NCI-H2227 treated with DMSO at 0.1 percent for 48 hours (cell line): ENCODE measurements at places on chromosomes 16 and 17.
A peak's percentile ranks its signal among the peaks of the same experiment; 100 is the strongest.

DNA sequence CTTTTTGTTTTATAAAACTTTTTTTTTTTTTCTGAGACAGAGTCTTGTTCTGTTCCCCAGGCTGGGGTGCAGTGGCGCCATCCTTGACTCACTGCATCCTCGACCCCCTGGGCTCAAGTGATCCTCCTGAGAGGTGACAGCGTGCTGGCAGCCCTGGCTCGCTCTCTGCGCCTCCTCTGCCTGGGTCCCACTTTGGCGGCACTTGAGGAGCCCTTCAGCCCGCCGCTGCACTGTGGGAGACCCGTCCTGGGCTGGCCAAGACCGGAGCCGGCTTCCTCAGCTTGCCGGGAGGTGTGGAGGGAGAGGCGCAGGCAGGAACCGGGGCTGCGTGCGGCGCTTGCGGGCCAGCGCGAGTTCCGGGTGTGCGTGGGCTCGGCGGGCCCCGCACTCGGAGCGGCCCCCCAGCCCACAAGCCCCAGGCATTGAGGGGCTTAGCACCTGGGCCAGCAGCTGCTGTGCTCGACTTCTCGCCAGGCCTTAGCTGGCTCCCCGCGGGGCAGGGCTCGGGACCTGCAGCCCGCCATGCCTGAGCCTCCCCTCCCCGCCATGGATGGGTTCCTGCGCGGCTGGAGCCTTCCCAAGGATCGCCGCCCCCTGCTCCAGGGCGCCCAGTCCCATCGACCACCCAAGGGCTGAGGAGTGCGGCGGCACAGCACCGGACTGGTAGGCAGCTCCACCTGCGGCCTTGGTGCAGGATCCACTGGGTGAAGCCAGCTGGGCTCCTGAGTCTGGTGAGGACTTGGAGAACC, 49.6 kb upstream of the HELZ start:
- DNase-seq, result no peak

GRCh38 chr17:44203731-44204440, 4.2 kb upstream of the ATXN7L3 start:
- DNase-seq, result peak; percentile 30

DNA sequence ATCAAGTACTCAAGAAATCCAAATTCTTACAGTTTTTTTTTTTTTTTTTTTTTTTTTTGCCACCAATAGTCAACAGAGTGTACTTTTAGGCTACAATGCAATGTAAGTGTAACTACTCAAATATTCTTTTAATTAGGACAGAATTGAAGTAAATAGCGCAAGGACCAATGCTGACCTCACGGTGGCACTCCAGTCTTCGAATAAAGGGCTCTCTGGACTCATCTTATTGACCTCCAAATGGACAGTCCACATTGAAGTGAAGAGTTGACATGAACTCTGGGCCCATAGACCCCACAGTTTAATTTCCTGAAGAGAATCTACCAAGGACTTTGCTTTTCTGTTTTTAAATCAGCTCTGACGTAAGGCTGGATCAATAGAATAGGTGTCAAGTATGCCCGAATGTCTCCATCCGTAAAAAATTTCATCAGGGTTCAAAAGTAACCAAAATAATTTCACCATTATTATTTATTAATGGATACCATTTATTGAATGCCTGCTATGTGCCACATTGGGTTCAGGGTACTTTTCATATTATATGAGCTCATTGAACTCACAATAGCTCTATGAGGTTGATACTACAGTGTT, 7.3 kb upstream of the DDX52 start:
- DNase-seq, result no peak

GRCh38 chr17:19014628-19015215, 10.2 kb upstream of the FAM83G start:
- DNase-seq, result no peak

GRCh38 chr17:20234276-20234675, 225.1 kb downstream of the SPECC1 start:
- DNase-seq, result no peak

DNA sequence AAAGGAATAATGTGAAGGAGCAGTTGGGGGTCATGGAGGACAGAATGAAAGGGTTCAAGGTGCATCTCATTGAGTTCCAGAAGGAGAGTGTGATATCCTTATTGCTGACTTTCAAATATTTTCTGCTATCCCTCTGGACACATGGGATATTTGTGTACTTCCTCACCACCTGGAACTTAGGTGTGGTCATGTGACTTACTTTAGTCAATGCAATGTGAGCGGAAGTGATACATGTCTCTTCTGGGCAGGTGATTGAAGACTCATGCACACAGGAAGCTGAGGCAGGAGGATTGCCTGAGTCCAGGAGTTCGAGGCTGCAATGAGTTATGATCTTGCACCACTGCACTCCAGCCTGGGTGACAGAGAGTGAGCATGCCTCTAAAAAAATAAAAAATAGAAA, 36.7 kb upstream of the TANC2 start:
- DNase-seq, result no peak

DNA sequence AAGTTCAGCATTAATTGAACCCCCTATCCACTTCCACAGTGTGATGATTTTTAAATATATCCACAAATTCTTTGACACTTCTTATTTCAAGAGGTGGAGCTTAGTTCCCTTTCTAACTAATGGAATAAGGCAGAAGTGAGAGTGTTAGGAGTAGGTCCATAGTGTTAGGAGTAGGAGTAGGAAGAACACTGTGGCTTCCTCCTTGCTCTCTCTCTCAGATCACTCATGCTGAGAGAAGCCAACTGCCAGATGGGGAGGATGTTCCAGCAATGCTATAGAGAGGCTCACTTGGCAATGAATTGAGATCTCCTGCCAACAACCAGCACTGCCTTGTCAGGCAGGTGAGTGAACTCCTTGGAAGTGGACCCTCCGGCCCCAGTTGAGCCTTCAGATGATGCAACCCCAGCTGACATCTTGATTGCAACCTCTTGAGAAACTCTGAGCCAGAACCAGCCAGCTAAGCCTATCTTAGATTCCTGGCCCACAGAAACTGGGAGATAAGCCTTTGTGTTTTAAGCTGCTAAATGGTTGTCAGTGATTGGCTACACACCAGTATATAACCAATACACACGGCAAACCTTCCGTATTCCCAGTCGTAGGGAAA, 44.3 kb downstream of the SPECC1 start:
- no peak for DNase-seq

GRCh38 chr17:41918314-41919164, at the start of gene ACLY:
ACLY (minus strand) TSS chr17:41918951; CDS start chr17:41913873, 5,078 bp downstream.
- DNase-seq, result peak; percentile 95

- DNase-seq, result no peak
Observed at GRCh38 chr16:66206363-66206762, 160.1 kb upstream of the CDH5 start.

DNA sequence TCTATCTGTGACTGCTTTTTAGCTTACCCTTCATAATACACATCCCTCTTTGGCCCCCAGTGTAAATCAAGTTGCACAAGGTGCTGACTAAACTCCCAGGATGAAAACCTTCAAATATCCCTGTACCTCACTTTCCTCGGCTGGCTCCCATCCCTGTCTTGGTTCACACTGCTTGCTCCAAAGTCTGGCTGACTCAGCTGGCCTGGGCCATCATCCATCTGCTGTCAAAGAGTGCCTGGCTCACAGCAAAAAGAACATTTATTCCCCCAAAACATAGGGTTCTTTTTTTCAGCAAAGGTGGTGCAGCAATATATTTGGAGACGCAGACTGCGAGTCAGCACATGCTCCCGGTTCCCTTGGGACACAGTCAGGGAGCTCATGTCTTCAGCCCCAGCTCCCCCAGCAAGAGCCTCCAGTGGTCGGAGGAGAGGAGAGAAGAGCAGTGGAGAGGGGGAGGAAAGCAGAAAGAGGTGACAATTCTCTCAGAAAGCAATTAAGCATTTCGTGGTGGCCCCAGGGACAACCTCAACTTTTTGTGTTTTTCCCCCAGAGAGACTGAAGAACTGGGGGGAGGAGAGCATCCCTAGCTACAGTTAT, 26.1 kb downstream of the GPR142 start:
- no peak for DNase-seq

GRCh38 chr17:74712301-74712700, 422 bp downstream of the CD300LF start:
- DNase-seq, result no peak

DNA sequence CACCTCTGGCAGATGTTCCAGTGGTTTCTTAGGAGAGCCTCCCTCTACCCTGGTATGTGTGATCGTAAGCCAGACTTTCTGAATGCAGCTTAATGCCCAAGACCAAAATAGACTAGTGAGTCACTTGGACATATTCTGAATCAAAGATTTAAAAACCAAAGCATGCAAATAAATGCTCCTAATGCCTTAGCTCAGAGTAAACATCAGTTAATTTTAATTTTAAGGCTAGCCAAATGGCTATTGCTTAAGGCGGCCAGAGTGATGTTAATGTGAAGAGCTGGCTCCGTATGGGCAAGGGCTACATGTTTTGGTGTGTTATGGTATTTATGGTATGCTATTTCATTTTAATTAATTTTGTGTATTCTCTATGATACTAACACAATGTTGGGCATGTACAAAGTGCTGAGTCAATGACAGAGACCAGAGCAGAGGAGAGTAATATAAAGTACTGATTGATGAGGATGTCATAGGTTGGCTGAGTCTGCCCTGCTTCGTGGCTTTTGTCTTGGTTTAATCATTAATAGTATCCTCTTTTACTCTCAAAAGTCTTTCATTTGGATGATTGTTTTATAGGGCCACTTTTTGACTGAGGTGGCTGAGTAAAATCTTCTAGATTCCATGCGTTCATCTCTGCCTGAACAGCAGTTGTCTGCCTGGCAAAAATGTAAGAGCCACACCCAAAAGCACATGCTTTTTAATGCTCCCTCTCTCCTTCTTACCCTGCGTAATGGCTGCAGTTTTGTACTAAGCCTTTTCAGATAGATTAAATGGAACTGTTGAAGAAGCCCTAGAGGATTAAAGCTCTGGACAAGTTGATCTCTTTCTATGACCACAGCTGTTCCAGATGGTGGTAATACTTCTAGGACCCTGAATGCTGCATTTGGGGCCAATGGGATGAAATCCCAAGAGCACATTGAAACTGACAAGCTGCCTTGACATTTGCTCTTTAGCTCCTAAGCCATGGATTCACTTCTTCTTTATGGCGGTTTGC, 59.6 kb downstream of the MAP2K6 start:
- no peak for DNase-seq

GRCh38 chr16:17331991-17332390, 138.8 kb downstream of the XYLT1 start:
- DNase-seq, result no peak

GRCh38 chr17:8846768-8847211, 20.7 kb downstream of the PIK3R6 start:
- no peak for DNase-seq

GRCh38 chr16:78842950-78843349, 743.5 kb downstream of the WWOX start:
- DNase-seq, result no peak

GRCh38 chr17:49647256-49647585, 30.7 kb downstream of the SPOP start:
- no peak for DNase-seq

DNA sequence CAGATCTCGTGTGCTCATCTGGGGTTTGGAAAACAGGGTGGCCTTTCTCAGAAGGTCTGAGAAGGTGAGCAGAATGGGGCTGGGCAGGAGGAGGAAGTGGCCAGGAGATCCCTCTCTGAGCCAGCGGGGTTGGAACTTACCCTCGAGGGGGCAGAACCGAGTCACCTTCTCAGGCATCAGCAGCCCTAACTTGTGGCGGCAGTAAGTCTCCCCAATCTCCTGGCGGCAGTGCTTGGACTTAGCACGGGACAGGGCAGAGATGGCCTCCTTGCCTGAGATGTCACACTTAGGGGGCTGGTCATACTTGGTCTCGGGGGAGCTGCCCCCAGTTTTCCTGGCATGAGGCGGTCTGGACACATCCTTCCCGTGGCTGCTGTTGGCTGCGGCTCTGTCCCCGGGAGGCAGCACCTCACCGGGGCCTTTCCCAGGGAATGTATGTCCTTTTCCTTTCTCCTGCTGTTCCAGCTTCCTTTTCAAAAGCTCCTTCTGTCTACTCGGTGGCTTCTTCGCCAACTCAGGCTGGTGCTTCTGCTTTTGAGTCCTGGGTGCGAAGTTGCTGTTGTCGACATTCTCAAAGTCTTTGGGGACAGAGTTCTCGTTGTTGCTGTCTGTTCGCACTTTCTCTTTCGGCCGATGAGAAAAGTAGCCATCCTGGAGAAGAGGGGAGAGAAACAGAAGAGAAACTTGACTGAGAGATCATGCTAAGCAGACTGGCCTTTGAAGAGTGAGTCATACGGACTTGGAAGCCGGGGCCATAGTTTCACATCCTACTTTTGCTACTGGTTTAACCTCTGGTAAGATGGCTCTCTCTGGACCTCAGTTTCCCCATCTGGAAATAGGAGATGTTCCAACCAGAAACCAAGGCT, 211.7 kb downstream of the XYLT1 start:
- DNase-seq, result no peak

- DNase-seq, result no peak
Observed at GRCh38 chr16:67951485-67951884, 7.6 kb upstream of the LCAT start.

DNA sequence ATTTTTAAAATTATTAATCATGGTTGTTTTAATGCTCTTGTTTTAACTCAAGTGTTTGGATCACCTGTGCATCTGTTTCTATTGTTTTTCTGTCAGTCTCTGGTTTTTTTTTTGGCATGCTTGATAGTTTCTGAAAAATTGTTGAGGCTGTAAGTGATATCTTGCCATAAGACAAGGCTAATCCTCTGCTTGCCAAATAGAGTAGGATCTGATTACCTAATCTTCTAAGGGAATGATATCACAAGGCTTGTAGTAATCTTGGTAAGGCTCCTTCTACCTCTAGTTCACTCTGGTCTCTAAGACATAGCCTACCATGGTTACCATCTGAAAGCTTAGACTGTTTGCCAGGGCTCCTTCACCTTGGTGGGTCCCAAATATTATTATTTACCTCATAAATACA, 81.0 kb downstream of the ATF7IP2 start:
- no peak for DNase-seq

GRCh38 chr17:3512505-3513171, 36.8 kb downstream of the ASPA start:
- no peak for DNase-seq

DNA sequence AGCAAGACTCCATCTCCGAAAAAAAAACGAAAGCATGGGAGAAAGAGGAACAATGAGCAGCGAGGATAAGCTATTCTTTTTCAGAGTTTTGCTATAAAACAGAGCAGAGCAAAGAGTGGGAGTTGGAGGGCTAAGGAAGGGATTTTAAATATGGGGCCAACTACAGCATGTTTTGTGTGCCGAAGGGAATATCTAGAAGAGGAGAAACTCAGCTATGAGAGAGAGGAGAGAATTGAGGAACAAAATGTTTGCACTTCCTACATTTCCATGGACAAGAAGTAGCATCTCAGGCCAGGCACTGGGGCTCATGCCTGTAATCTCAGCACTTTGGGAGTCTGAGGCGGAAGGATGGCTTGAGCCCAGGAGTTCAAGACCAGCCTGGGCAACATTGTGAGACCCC, 13.1 kb upstream of the GRB2 start:
- DNase-seq, result no peak
